ENCODE measurements at places on chromosomes 7 and 10.

DNA sequence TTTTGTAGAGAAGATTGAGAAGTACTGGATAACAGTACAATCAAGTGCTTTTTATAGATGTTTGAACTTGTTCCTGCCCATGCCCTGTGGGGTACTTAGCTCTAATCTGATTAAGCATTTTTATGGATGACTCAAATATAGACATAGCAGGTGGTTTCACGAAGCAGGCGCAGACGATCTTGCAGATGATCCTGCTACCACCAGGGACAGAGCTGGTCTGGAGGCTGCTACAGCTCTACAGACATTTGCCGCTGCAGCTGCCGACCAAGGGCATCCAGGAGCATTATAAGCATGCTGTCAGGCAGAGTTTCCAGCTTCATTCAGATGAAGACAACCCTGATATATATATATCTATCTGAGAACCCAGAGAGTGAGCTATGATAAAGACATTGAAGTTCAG lies 650.4 kb downstream of the NXPH1 start:
- DNase-seq, result no peak

- DNase-seq, result peak; percentile 76
These were observed 3.6 kb downstream of the NPM3 start for GRCh38 chr10:101779544-101780186.

DNA sequence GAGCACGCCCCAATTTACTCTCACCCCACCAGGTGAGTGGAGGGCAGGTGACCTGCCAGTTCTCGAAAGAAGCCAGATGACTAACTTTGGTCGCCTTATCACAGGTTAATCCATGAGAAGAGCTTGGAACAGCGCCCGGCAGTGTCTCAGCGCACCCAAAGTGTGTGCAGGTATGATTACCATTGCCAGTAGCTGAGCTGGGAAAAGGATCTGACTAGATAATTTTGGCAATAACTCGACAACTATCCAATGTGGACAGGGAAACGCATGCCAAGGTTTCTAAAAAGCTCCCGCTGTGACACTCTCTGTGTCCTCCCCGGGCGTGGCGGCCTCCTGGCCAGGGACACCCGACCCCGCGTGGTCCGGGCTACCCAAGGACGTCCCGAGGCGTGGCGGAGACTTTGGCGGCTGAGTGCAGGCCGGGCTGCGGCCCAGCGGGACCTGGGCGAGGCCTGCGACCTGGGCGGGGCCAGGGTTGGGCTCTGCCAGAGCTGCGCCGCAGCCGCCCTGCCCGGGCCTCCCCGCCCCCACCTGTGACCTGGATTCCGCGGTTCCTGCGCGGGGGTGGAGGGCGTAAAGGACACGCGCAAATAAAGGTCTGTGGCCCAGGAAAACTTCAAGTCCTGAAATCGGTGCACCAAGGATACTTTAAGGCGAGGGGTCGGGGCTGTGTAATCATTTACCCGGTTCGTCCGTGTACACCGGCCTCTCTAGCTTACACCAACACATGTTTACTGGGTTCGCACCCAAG lies 13.7 kb upstream of the WAPL start:
- peak; percentile 24 for DNase-seq

- no peak for DNase-seq
These were observed 2.4 kb downstream of the GBF1 start for GRCh38 chr10:102247734-102248133.

DNA sequence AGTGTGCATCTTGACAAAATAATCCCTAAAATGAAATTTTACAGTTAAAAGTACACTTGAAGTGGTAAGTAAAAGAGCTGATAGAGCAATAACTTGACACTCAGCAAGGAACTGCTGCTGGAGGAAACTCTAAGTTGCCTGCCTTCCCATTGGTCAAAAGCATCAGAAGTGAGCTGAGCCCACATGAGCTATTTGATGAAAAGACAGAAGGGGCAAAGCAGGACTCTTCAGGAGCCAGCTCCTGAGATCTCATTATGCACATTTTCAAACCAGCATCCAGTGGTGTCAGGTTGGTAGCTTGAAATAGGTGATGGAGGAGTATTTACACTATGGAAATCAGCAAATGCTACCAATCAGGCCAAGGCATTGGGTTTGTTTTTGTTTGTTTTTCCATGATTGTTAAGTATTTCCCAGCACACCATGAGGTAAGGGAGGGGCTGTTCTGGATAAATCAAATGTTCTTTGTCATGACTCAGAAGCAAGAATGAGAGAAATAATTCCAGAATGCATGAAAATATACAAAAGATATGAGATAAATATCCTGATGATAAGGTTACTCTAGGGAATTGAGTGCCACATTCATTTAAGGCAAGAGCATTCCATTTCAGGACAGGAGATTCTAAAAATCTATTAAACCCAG lies 316.6 kb downstream of the SNX13 start:
- DNase-seq, result no peak

DNA sequence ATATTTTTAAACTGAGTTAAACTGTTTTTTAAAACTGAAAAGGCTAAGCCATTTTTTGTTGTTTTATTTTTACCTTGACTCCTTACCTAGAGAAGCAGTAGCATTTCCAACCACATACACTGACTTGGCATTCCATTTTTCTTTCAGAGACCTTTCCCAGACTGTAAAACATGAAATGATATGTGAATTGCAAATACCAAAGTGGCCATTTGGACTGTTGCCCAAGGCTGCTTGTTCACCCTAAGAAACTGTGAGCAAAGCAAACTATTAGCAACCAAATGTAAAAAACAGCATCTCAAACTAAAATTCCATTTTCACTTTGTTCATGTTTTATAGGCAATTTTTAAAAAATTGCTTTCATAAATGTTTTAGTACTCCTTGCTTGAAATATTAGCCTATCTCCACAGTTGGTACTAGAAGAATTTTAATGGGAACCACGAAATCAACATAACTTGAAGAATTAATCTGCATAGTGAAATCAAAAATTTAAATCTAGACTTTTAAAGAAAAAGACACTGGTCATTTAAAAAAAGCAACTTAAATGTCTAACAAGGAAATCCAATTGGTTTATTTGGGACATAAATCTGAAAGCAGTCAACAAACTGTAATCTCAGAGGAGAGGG lies 10.8 kb downstream of the UROS start:
- DNase-seq, result no peak

DNA sequence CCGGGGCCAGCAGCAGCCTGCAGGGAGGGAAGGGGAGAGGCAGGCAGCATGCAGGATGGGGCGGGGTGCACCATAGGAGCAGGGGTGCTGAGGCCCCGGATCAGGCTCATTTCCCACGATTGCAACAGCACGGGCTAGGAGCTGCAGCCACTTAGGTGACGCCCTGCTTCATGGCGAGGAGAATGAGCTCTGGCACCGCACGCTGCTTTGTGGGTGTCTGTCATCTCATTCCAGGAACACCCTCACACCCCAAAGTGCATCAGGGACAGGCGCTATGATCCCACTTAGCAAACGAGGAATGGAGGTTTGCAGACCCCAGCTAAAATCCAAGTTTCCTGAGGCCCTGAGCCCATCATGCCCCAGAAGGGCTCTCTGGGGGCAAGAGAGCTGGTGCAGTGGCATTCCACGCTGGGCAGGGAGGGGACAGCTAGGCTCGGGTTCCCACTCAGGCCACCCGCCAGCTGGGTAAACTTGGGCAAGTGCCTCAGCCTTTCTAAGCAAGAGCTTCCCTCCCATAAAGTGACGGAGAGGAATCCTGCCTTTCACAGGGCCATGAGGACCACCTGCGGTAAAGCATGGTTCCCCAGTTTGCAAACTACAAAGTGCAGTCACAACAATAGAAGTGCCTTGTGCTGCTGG lies 9.3 kb downstream of the KCNH2 start:
- DNase-seq, result no peak

GRCh38 chr10:129224065-129224464 lies 243.0 kb upstream of the MGMT start:
- no peak for DNase-seq

- no peak for DNase-seq
These were observed 29.3 kb downstream of the KCNH2 start for GRCh38 chr7:150948791-150949251.
